Kasumi-1 (cell line): ENCODE measurements at places on chromosomes 16 and 17.

GRCh38 chr17:37714897-37715296, 30.0 kb downstream of the HNF1B start:
- DNase-seq, result no peak

GRCh38 chr17:17466511-17466910, 10.3 kb upstream of the MED9 start:
- DNase-seq, result no peak

- DNase-seq, result peak; percentile 71
These were observed 767 bp downstream of the RPS6KB1 start for GRCh38 chr17:59893676-59894100.

GRCh38 chr16:10566613-10567012, 13.8 kb downstream of the EMP2 start:
- no peak for DNase-seq

DNA sequence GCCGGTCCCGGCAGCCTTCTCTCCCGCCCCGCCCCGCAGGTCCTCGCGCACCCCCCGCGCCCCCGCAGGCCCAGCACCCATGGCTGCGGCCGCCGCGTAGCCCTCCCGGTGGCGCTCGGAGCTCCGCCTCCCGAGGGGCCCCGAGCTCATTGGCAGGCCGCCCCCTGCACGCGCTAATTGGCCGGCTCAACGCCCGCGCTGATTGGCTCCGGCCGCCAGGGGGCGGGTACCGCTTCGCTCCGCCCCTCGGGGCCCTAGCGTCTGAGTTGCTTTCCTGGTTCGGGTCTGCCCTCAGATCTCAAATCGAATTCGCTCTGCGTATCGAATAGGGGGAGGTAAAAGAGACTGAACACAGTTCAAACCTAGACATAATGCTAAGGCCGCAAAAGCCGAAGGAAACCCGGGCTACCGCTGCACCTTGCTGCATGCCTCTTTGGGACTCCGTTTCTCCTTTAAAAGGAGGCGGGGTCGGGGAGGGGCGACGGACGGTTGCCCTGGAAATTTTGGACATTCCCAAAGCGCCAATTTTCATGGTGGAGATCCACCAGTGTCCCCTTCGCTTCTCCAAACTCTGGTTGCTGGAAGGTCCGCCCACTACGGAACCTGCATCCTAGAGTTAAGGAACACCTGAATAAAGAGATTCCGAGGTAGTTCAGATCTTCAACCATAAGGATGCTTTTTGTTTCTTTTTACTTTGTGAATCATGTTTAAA, at the start of gene DEXI:
TSS of gene DEXI (minus strand) at position 117 of the 712 bp plus-strand sequence. CDS start 463 bp downstream, outside the sequence.
- DNase-seq, result peak; percentile 56

GRCh38 chr17:72376526-72377345, 255.9 kb downstream of the SOX9 start:
- no peak for DNase-seq

DNA sequence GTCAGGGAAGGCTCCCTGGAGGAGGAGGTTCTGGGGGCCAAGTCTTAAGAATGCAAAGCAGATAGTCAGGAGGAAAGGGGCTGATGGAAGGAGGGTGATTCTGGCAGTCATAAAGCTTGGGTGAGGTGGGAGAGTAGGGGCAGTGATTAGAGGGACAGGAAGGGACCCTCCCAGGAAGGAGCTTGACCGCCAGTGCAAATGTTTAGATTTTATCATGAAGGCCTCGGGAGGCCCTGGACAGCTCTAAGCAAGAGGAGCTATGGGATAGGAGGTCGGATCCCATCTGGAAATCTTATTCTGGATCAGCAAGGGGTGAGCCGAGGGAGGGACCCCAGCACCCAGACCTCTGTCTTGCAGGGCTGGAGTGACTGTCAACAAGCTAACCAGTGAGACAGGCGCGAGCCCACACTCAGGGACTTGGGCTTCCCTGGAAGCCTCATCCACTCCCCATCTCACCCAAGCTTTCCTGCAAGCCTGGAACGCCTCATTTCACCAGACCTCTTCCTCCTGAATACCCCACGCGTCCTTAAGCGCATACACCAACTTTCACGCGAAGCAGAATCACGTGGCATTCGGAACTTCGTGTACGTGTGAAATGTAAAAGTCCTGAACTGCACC, 52.0 kb upstream of the CBX4 start:
- no peak for DNase-seq

GRCh38 chr16:81821436-81822128, 42.5 kb downstream of the PLCG2 start:
- peak; percentile 49 for DNase-seq

- DNase-seq, result no peak
These were observed 217.0 kb downstream of the ZNF423 start for GRCh38 chr16:49638673-49639610.

- DNase-seq, result no peak
These were observed 526 bp downstream of the MRPS23 start for GRCh38 chr17:57849163-57849873.

DNA sequence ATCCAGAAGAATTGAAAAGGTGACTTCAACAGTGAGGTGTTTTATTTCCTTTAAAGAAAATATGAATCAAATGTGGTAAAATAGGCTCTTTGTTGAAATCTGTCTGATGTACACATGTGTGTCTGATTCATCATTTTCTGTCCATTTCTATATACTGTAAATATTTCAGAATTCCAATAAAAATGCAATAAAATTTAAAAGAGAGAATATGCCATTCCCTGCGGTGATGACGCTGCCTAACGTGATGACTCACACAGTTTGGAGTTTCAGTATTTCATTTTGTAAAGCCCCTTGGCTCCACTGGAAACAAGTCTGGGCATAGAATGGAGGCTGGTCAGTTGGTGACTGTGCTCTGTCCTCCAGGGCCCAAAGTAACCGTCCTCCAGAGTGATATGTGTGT, 482.5 kb upstream of the CDH5 start:
- no peak for DNase-seq

DNA sequence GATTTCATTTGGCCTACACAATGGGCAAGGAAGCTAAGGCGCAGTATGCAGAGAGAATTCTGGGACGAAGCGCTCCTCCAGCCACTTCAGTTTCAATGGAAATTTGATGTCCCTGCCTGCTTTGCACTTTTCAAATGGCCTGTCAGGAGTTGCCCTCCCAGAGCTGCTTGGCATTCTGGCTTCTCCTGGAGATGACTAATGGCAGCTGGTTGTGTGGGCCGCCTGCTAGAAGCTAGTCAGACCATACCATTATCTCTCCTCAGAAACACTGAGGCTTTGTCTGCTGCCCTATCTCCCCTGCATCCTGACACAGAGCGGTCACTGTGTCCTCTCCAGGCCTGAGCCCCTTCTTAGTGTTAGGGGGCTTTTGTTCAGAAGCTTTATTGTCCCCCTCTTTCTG, 180.1 kb downstream of the SPECC1 start:
- no peak for DNase-seq

- no peak for DNase-seq
These were observed 16.5 kb downstream of the DBNDD1 start for GRCh38 chr16:90002759-90003158.

DNA sequence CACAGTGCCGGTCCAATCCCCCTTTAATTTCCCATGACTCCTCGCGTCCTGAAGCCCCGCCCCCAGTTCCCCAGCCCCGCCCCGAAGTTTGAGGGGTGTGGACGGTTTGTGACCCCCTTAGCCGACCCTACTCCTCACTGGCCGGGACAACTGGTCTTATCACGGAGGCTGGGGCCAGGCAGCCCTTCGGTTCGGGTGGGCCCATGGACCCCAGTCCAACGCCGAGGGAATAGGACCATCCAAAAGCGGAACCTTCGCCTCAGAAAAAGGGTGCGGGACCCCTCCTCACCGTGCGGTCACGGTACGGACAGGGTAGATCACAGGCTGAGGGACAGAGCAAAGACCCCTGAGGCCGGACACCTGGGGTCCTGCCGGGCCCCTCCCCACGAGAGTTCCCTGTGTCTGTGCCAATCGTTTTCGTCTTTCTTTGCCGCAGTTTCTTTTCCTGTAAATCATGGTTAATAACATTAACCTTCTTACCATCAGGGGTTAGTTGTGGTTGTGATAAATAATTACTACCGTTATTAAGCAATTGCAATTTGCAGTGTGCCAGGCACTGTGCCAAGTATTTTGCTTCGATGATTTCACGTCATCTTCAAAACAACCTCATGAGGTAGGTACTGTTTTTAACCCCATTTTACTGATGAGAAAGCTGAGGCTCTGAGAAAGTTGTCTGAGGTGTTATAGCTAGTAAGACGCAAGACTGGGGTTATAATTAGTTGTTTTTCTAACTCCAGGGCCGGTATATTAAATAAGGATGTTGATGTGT, 543 bp downstream of the TMUB2 start:
- no peak for DNase-seq

DNA sequence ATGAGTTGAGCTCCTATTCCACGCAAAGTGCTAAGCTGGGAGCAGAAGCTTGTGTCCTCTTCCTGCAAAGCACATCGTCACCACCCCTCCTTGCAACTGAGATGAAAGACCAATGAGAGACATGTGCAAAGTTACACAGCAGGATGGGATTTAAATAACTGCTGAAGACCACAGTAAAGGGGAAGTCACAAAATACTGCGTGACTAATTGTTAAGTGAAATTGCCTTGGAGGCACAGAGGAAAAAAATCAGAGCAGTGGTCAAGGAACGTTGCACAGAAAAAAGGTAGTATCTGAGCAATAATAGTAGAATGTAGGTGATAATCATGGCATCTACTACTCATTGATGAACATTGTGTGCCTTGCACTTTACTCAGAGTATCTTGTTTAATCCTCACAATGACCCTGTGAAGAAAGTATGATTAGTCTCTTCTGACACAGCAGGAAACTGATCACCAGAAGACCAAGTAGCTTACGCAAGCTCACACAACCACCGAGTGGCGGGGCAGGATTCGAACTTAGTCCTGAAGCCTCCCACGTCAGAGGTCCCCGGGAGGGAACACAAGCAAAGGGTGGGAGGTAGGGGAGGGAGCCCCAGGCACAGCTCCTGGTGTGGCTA, 15.4 kb upstream of the MYO18A start:
- peak; percentile 96 for DNase-seq

DNA sequence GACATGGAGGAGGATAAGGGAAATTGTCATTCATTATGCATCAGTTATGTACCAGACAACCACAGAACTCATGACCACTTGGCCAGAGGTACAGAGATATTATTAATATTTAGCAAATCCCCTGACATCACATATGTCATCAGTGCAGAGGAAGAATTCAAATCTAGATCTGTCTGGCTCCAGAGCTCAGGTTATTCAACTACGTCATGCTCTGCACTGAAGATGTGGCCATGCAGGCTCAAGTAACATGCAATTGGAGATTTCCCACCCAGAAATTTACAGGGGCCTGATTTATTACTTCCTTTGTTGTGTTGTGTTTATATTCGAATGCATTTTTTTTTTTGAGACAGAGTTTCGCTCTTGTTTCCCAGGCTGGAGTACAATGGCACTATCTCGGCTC, 224.3 kb downstream of the HS3ST4 start:
- no peak for DNase-seq

DNA sequence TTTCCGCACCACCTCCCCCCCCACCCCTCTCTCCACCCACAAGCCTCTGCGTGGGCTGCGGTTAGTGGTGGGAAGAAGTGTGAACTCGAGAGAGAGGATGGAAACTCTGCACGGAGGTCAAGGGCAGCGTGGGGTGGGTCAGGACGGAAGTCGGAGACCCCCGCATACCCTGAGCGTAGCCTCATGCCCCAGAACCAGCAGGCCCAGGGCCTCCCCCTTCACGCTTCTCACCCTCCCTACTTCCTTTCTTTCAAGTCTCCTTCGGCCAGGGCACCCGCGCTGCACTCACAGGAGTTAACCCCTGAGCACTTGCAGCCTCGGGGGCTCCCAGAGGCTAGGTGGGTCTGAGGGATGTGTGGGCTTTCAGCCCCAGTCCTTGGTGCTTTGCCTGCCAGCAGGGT, 9.2 kb downstream of the TBKBP1 start:
- DNase-seq, result peak; percentile 33

DNA sequence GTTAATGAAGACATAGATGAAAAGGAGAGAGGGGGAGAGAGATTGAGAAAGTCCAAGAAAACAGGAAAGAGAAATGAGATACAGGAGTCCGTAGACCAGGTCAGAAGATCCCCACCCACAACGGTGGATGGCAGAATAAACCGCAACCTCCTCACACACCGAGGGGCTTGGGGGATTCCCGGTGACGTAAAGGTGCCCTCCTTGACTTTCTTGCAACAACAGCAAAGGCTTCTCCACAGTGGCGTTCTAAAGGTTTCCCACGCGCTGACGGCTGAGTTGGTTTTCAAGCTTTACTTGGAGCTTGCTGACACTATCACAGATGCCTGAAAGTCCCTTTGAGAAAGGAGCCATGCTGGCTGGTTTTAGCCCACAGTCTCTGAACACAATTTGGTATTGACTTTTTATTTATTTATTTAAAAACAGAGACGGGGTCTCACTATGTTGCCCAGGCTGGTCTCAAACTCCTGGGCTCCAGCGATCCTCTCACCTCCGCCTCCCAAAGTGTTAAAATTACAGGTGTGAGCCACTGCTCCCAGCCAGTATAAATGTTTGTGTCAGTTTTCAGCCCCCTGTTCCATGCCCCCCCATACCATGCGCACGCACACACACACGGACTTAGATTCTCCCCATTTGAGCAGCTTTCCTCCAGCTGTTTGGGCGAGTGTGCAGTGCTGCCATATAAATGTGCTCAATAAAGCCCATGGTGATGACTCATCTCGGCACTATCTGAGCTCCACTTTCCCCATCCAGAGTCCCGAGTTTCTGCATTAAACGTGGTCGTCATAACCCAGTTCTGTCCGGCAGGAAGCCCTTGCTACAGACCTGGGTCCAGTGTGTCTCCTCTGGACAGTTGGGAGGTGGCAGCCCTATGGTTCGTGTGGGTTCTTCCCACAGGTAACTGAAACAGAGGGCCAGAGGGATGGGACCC, 33.0 kb upstream of the SEC14L1 start:
- no peak for DNase-seq

DNA sequence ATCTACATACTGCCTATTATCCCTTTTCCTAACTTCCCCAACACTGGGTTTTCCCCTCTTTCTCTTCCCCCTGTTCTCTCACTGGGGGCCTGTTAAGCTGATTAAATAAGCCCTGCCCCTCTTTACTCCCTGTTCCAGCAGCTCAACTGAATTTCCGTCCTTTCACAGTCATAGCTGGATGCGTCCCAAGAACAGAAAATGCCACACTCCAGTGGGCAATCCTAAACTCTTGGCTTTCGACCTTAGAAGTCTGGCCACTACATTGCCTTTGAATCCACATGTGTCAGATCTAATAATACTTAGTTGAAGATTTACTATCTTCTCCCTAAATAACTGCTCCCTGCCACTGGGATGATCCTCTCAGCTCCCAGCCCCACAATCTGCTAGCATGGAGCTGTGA, 34.5 kb downstream of the KCNJ16 start:
- DNase-seq, result no peak

DNA sequence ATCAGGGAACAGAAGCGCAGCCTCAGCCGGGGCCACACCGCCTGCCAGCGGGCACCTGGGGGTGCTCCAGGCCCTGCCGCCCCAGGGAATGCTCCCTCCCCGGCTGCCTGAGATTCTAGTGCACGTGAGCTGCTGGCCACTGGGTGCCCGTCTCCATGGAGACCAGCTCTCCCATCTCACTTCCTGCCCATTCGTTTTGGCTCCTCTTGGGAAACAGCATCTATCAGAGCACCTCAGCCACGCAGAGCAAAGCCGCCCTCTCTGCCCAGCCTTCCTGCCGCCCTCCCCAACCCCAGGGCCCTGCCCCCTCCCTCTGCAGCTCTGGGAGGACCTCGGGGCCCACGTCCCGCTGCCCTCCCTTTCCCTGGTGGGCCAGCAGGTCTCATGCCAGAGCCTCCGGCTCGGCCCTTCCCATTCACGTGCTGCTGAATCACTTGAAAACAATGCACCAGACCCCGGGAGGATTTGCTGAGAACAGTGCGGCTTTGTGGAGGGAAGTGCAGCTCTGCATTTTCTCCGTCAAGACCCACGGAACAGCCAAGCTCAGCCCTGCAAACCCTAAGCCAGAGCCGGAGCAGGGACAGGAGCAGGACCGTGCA, 19.4 kb downstream of the CEP295NL start:
- DNase-seq, result no peak

- DNase-seq, result no peak
These were observed 227.4 kb upstream of the GSE1 start for GRCh38 chr16:85385463-85386331.
